ENCODE measurements at places on chromosomes 2 and 18. TPM values are rescaled to one million over a fixed set of nuclear protein-coding genes. Genes with fewer than 3 reads are reported as not detected.

Gene KCNS3
- not detected for total RNA-seq

Gene STEAP3
- not detected for total RNA-seq

Gene GPBAR1
- total RNA-seq, result 0.68 TPM

Gene SH2D6
- total RNA-seq, result 1.5 TPM

DNA sequence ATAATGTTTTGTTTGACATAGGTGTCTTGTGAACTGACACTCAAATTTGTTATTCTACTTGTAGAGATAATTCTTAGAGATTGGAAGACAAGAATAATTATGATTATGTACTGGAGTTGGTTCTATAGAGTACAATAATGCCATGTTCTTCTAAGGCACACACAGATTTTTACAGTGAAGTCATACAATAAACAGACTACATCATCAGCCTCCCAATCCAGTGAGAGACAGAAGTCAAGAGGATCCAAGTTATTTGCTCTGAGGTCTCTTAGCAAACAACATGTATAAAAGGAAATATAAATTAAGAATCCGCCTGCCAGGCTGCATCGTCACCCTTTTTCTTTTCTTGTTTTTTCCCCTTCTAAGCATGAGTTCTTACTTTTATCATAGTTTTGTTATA lies 613.5 kb upstream of the SETBP1 start:
- H3K36me3 ChIP-seq, result no peaks in the 10 kb centered on the region
- H3K4me1 ChIP-seq, result no peaks in the 10 kb centered on the region

GRCh38 chr18:28115149-28115550 lies 61.8 kb downstream of the CDH2 start:
- H3K36me3 ChIP-seq, result no peaks in the 10 kb centered on the region
- DNase-seq, result no peak
- H3K4me3 ChIP-seq, result no peak overlapping the region
- no peak overlapping the region for H3K27ac ChIP-seq
- no peaks in the 10 kb centered on the region for H3K4me1 ChIP-seq

DNA sequence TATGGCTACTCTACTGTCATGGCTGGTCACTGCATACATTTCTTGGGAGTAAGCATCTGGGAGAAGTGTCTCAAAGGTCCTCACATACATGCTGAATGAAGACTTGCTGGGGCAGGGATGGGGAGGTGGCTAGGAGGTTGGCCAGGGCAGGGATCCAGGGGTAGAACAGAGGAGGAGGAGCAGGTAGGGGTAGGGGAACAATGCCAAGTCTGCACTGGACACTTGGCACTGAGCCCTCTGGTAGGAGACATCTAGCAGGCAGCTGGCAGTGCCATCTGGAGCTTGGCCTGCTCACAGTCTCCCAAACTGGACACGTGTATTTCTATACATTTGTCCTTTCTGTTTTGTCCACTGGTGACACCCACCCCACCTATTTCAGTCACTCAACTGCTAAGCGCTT lies 62.7 kb upstream of the REV1 start:
- no peaks in the 10 kb centered on the region for H3K4me1 ChIP-seq
- no peak overlapping the region for H3K4me3 ChIP-seq
- no peaks in the 10 kb centered on the region for H3K27me3 ChIP-seq

- H3K4me1 ChIP-seq, result peaks cover 8% of the 10 kb centered on the region
- no peaks in the 10 kb centered on the region for H3K27me3 ChIP-seq
- no peaks in the 10 kb centered on the region for H3K36me3 ChIP-seq
- no peak overlapping the region for H3K27ac ChIP-seq
- DNase-seq, result no peak
Measured at GRCh38 chr2:212811036-212811805, 272.6 kb upstream of the ERBB4 start.

GRCh38 chr2:10327896-10328669 lies 25.4 kb downstream of the HPCAL1 start:
- no peak overlapping the region for H3K27ac ChIP-seq
- DNase-seq, result no peak
- peaks cover 54% of the 10 kb centered on the region for H3K4me1 ChIP-seq
- no peak overlapping the region for H3K4me3 ChIP-seq
- H3K27me3 ChIP-seq, result no peaks in the 10 kb centered on the region

- H3K4me3 ChIP-seq, result no peak overlapping the region
- peaks cover 15% of the 10 kb centered on the region for H3K4me1 ChIP-seq
- H3K27me3 ChIP-seq, result peaks cover 43% of the 10 kb centered on the region
- H3K36me3 ChIP-seq, result peaks cover 5% of the 10 kb centered on the region
- H3K27ac ChIP-seq, result no peak overlapping the region
Measured at GRCh38 chr18:57844319-57844718, 41.2 kb upstream of the ATP8B1 start.

DNA sequence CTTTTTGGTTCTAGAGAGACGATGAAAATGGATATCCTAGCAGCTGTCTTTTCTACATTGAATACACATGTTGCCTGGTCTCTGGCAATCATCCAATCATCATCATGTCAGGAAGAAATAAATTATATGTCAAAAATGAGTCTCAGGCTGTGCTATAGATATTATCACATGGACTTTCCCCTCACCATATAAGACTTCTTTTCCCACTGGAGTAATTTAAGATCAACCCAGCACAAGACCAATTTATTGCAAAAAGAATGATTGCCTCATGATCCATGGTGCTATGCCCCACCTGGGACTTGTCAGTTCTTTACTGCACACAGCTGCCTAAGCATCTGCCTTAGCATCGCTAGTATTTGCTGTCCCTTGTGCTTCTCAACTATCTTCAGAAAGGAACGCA lies 783.7 kb upstream of the TMEFF2 start:
- H3K4me1 ChIP-seq, result no peaks in the 10 kb centered on the region
- no peaks in the 10 kb centered on the region for H3K27me3 ChIP-seq
- H3K4me3 ChIP-seq, result no peak overlapping the region
- no peaks in the 10 kb centered on the region for H3K36me3 ChIP-seq
- no peak overlapping the region for H3K27ac ChIP-seq
